CD8-positive, alpha-beta memory T cell (primary cell): ENCODE measurements at places on chromosomes 5 and 9. TPM values are rescaled to one million over a fixed set of nuclear protein-coding genes. Genes with fewer than 3 reads are reported as not detected.

DNA sequence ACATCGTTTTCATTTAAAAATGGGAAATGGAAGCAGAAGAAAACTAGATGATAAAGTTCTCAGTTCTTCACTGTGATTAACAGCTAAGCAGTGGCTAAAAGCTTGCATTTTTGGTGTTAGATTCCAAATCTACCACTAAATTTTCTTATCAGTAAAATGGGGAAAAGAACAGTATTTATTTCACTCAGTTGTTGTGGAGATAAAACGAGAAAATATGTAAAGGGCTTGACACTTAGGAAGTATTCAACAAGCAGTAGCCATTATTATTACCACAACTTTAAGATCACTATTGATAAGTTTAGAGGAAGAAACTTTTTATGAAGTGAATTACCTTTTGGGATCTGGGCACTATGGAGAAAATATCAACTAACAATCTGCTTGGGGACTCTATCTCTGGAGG, 4.5 kb downstream of the STOM start:
- no peaks in the 10 kb centered on the region for H3K36me3 ChIP-seq
- no peak for DNase-seq
- peaks cover 44% of the 10 kb centered on the region for H3K4me1 ChIP-seq

DNA sequence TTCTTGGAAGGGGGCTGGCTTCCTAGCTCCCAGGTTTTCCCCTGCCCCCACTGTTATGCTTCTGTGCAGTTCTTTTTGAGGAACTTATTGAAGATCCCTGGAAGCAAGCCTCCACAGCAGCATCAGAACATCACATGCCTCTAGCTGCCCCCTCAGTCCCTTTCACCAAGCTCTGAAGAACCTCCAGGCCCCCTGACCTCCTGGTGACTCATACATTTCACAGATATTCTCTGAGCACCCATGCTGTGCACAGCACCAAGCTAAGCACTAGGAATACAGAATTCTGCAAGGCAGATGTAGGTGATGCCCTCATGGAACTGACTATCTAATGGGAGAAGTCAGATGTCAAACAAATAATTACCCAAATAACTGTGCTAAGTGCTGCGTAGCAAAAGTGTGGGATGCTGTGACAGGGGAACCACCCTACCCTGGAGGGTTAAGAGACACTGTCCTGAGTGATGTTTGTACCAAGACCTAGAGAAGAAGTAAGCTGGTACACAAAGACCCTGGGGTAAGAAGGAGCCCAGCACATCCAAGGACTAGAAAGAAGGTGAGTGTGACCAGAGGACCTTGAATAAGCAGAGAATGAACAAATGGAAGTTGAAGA, 213.7 kb upstream of the NR4A3 start:
- no peaks in the 10 kb centered on the region for H3K36me3 ChIP-seq
- H3K27me3 ChIP-seq: no peaks in the 10 kb centered on the region

GRCh38 chr5:168316139-168316578, 24.7 kb downstream of the WWC1 start:
- H3K36me3 ChIP-seq: no peaks in the 10 kb centered on the region
- DNase-seq: no peak
- no peaks in the 10 kb centered on the region for H3K27me3 ChIP-seq
- no peak overlapping the region for H3K27ac ChIP-seq
- no peaks in the 10 kb centered on the region for H3K4me1 ChIP-seq

DNA sequence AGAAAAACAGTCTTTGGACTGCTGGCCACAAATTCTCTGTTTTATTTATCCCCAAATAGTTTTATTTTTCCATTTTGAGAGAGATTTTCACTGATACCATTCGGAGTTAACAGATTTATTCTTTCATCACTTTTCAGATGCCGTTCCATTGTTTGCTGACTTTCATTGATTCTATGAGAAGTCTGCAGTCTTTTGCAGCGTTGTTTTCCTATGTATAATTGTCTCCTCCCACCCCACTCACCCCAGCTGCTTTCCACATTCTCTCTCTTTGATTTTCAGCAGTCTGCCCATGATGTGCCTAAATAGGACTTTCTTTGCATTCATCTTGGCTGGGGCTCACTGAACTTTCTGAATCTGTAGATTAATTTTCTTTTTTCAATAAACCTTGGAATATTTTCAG, 107.6 kb downstream of the C9orf50 start:
- no peaks in the 10 kb centered on the region for H3K27me3 ChIP-seq
- no peak overlapping the region for H3K27ac ChIP-seq
- H3K4me1 ChIP-seq: no peaks in the 10 kb centered on the region
- H3K4me3 ChIP-seq: no peak overlapping the region

GRCh38 chr5:179819296-179820126, 1.2 kb upstream of the SQSTM1 start:
- H3K27me3 ChIP-seq: no peaks in the 10 kb centered on the region
- H3K4me1 ChIP-seq: peaks cover 36% of the 10 kb centered on the region
- peak; percentile 68 for DNase-seq
- peaks cover 7% of the 10 kb centered on the region for H3K36me3 ChIP-seq
- peak overlapping the region; percentile 96 for H3K27ac ChIP-seq
- peak overlapping the region; percentile 43 for H3K4me3 ChIP-seq

GRCh38 chr9:86487838-86488233, 133.6 kb upstream of the TUT7 start:
- H3K36me3 ChIP-seq: no peaks in the 10 kb centered on the region
- no peaks in the 10 kb centered on the region for H3K4me1 ChIP-seq
- no peak for DNase-seq

- H3K4me1 ChIP-seq: no peaks in the 10 kb centered on the region
- no peak overlapping the region for H3K27ac ChIP-seq
- H3K4me3 ChIP-seq: no peak overlapping the region
- DNase-seq: no peak
- H3K27me3 ChIP-seq: no peaks in the 10 kb centered on the region
- no peaks in the 10 kb centered on the region for H3K36me3 ChIP-seq
Measured at GRCh38 chr5:83817591-83817990, 96.9 kb upstream of the HAPLN1 start.

GRCh38 chr5:150703762-150704161, 2.9 kb upstream of the RBM22 start:
- peaks cover 21% of the 10 kb centered on the region for H3K4me1 ChIP-seq
- no peak overlapping the region for H3K4me3 ChIP-seq

GRCh38 chr9:72703574-72703973, 182.2 kb downstream of the TMC1 start:
- no peak overlapping the region for H3K27ac ChIP-seq
- no peaks in the 10 kb centered on the region for H3K4me1 ChIP-seq
- no peaks in the 10 kb centered on the region for H3K27me3 ChIP-seq
- no peak for DNase-seq
- no peak overlapping the region for H3K4me3 ChIP-seq

DNA sequence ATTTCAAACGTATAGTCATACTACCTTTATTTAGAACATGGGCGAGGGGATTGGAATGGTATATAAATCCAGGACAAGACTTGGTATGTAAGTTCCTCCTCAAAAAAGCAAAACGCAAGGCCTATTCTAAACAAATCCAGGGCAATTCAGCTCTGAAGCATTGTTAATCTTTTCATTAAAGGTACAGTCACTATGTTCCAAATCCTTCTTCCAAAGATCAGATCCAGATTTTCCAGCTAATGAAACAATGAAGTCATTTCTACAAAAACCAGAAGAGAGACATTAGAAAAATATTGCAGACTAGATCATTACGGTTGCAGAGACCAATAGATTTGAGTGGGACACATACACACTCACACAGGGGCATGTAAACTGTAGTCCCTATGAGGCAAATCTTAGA, 116.1 kb upstream of the BNC2 start:
- no peak overlapping the region for H3K27ac ChIP-seq
- H3K4me1 ChIP-seq: no peaks in the 10 kb centered on the region
- H3K36me3 ChIP-seq: no peaks in the 10 kb centered on the region
- H3K4me3 ChIP-seq: no peak overlapping the region

DNA sequence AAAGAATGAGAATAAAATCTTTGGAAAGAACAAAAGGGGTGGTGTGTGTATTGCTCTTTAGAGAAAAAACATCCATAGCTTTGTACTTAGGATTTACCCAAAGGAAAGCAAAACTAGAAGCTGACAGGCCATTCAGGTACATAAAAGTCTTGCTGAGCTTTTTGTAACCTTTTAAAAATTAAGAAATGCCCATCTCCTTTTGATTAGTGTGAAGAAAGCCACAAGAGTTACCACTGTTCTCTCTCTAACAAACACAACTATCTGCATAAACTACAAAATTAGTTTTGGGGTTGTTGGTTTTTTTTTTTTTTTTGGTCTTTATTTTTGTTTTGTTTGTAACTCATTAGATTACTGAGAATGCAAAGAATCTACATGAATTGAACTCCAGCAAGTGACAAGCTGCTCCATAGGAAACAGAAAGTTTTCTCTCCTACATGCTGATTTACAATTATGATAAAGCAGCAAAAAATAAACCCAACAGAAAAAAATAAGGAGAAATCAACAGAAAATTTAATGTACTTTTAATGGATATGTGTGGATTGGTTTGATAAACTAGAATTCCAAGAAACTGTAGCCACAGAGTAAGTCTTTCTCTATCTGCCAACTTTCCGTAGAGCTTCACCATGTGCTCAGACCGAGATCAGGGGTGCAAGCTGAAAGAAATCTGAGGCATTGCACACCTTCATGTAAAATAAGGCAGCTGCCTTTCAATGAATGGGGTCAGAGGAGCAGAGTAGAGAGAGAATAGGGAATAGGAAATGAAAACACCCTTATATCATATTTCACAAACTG, 12.3 kb downstream of the BAAT start:
- no peak overlapping the region for H3K4me3 ChIP-seq
- H3K27ac ChIP-seq: no peak overlapping the region
- no peaks in the 10 kb centered on the region for H3K36me3 ChIP-seq
- no peaks in the 10 kb centered on the region for H3K4me1 ChIP-seq
- H3K27me3 ChIP-seq: no peaks in the 10 kb centered on the region
- no peak for DNase-seq

DNA sequence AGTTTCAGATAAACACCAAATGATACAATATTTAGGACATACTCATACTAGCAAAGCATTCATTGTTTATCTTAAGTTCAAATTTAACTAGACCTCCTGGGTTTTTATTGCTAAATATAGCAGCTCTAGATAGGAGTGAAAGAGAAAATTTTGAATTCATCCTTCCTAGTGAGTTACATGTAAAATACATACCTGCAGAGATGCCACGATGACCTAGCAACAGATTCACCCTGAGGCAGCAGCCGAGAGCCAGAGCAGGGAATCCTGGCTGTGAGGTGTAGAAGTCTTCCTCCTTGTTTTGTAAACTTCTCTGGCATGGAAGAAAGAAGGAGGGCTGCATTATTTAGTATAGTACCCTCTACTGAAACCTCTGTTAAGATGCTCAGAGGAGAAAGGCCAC, 25.9 kb upstream of the GABRP start:
- no peaks in the 10 kb centered on the region for H3K27me3 ChIP-seq
- no peak overlapping the region for H3K27ac ChIP-seq
- H3K4me1 ChIP-seq: no peaks in the 10 kb centered on the region
- no peak overlapping the region for H3K4me3 ChIP-seq

SPATA9 gene
- polyA plus RNA-seq: not detected

OSMR gene
- polyA plus RNA-seq: not detected

ADAMTS2 gene
- polyA plus RNA-seq: not detected

KIF4B gene
- polyA plus RNA-seq: not detected
